Testis (tissue), 5 donors: ENCODE measurements at places on chromosomes 13 and 19. TPM values are rescaled to one million over a fixed set of nuclear protein-coding genes. Genes with fewer than 3 reads are reported as not detected.

GRCh38 chr13:28819046-28819730 lies 951 bp upstream of the MTUS2 start:
- no peak for DNase-seq
- H3K4me1 ChIP-seq: peaks cover 4% of the 10 kb centered on the region
- H3K27me3 ChIP-seq: no peaks in the 10 kb centered on the region

DNA sequence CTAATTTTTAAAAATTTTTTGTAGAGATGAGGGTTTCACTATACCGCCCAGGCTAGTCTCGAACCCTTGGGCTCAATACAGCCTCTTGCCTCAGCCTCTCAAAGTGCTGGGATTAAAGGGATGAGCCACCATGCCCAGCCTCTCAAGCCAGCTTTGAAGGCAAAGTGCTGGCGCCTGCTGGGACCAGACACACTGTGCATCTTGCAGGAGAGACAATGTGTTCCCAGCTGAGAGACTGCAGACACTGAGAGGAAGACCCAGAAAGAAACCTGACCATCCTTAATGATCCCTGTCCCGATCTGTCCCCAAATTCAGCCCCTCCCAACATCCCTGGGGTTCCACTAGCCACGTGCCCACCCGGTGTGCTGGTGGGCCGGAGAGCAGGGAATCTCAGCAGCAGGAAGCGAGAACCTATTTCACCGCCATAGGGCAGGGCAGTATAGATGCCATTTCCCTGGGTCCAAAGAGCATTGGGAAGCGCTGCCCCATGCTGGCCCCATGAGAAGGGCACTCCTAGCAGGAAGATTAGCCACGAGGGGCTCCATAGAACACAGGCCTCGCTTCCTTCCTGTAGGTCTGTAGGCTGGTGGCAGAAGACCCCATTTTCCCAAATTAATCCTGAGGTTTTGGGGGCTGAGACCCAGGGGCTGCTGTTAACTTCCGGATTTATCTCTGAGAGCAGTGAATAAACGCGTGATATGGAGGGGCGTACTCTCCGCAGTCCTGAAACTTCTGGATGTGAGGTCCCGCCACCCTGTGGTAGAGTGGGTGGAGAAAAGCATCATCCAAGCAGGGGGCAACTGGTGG lies 968 bp downstream of the RAVER1 start:
- no peaks in the 10 kb centered on the region for H3K27me3 ChIP-seq
- H3K4me1 ChIP-seq: peaks cover 20% of the 10 kb centered on the region
- no peak for DNase-seq

DNA sequence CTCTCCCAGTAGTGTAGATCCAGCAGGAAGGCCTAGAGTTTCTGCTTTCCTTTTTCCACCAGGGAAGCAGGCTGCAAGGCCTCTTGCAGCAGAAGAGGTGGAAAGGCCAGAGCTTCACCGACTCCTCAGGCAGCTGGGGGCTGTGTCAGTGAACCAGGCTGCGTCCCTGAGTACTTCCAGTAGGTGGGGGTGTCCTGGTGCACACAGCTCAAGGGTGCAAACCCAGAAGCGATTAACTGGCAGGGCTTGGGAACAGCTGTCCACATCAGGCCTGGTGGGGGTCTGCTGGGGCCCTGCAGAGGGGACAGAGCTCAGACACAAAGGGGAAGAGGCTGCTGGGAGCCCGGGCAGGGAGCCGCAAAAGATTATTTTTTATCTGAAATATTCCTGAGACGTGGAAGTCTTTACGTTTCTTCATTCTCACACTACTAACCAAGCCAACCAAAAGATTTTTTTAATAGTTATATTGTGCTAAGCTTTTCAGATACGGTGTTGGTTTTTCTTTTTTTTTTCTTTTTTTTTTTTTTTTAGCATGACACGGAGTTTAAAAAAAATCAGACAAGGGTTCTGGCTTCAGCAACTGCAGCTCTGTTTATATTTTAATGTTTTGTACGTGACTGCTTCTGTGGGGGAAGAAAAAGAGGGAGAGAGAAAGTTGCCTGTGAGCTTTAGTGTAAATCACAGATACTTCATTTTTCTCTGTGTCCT lies 11.0 kb downstream of the TSHZ3 start:
- no peak overlapping the region for H3K4me3 ChIP-seq
- no peaks in the 10 kb centered on the region for H3K36me3 ChIP-seq
- no peaks in the 10 kb centered on the region for H3K27me3 ChIP-seq
- peak; percentile 78 for DNase-seq
- peak overlapping the region; percentile 28 for H3K27ac ChIP-seq
- H3K4me1 ChIP-seq: peaks cover 11% of the 10 kb centered on the region

- no peak overlapping the region for H3K27ac ChIP-seq
- no peaks in the 10 kb centered on the region for H3K36me3 ChIP-seq
- H3K27me3 ChIP-seq: no peaks in the 10 kb centered on the region
- H3K4me3 ChIP-seq: no peak overlapping the region
Measured at GRCh38 chr19:19185853-19186740, 5.9 kb downstream of the BORCS8 start.

DNA sequence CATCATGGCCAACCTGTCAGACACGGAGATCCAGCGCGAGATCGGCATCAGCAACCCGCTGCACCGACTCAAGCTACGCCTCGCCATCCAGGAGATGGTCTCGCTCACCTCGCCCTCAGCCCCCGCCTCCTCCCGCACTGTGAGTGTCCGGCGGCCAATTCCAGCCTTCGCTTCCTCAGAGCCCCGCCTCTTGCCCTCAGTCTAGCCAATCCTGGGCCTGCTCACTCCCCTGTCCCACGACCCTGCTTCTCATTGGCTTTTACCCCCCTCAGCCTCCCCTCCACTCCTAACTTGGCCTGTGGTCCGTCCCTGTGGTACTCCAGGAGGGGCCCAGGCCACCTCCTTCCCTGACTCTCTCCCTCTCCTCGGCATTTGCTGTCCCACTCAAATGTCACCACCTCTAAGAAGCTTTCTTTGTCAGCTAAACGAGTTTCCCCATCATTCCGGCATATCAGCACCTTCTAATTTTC lies 12.3 kb downstream of the HRC start:
- no peaks in the 10 kb centered on the region for H3K27me3 ChIP-seq
- H3K4me1 ChIP-seq: peaks cover 9% of the 10 kb centered on the region

DNA sequence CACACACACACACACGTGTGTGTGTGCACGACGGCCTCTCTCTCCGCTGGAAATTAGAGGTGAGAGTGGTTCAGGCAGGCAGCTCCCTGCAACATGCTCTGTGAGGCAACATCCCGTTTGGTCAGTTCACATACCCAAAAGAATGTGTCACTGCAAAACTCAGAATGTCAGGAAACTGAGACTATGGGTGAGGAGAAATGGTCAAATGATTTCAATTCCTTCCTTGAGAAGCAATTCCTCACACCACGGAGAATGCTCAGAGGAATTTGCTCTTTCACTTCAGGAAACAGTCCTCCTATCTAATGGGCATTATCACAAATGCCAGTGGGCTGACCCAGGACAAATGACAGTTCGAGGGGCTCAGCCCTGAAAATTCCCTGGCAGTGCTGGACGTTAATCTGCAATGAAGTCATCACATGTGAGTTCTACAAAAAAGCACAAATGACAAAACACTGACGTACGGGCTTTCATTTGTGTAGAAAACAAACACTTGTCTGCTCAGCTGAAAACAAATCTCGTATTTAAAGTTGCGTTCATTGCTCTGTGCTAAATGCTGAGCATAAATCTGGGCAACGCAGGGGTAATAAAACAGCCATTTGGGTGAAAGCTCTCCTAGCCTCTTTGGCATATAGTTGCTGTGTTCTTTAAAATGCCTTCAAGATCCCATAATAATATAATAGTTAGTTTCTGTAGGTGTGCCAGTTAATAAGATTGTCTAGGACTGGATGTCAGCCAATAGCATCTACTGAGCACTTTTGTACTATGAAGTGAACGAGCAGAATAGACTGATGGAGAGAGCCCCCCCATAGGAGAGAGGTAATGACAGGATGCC lies 18.6 kb upstream of the LATS2 start:
- no peak overlapping the region for H3K4me3 ChIP-seq
- no peak overlapping the region for H3K27ac ChIP-seq
- DNase-seq: no peak
- H3K4me1 ChIP-seq: peaks cover 5% of the 10 kb centered on the region
- no peaks in the 10 kb centered on the region for H3K27me3 ChIP-seq
- no peaks in the 10 kb centered on the region for H3K36me3 ChIP-seq

DNA sequence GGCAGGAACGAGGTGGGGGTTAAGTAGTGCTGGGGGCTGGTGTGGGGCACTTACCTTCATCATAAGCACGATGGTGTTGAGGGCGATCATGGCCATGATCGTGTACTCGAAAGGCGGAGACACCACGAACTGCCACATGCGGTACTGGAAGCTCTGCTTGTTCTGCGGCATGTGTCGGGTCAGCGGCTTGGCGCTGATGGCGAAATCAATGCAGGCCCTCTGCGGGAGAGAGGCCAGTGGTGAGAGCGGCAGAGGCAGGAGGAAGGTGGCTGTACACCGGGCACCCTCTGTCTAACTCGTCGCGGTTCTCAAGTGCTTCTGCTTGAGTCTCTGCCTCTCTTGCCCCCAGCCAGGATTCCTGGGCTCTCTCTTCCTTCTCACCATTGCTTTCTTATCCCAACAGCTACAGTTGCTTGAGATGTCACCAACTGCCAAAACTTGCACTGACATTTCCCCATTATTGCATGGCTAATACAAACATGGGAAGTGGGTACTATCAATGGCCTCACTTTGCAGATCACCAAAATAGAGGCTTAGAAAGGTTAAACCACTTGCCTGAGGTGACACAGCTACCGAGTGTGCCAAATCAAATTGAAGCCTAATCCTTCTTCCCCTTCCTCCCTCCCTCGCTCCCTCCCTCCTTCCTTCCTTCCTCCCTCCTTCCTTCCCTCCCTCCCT lies 105.0 kb downstream of the IER2 start:
- no peaks in the 10 kb centered on the region for H3K36me3 ChIP-seq
- DNase-seq: no peak
- no peak overlapping the region for H3K27ac ChIP-seq
- H3K4me3 ChIP-seq: no peak overlapping the region
- H3K4me1 ChIP-seq: no peaks in the 10 kb centered on the region
- H3K27me3 ChIP-seq: no peaks in the 10 kb centered on the region

GRCh38 chr13:112434937-112435523 lies 58.9 kb downstream of the SPACA7 start:
- DNase-seq: no peak
- no peak overlapping the region for H3K4me3 ChIP-seq
- no peaks in the 10 kb centered on the region for H3K36me3 ChIP-seq
- H3K27ac ChIP-seq: no peak overlapping the region
- no peaks in the 10 kb centered on the region for H3K4me1 ChIP-seq

DNA sequence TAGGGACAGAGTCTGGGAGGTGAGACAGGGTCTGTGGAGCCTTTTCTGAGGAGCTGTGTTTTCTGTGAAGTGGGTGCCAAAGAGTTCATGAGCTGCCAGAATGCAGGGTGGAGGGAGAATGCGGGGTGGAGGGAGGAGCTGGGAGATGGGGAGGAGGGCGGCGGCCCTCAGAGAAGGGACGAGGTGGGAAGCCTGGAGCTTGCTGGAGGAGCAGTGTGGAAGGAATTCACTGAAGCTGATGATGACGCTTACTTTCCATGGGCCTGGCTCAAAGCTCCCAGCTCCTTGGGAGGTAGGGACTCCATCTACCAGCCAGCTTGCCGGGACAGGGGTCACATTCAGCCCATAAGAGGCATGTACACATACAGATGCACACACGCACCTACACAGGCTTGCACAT lies 62.5 kb downstream of the MCF2L start:
- H3K4me1 ChIP-seq: no peaks in the 10 kb centered on the region
- H3K4me3 ChIP-seq: no peak overlapping the region
- H3K36me3 ChIP-seq: no peaks in the 10 kb centered on the region
- no peak for DNase-seq

DNA sequence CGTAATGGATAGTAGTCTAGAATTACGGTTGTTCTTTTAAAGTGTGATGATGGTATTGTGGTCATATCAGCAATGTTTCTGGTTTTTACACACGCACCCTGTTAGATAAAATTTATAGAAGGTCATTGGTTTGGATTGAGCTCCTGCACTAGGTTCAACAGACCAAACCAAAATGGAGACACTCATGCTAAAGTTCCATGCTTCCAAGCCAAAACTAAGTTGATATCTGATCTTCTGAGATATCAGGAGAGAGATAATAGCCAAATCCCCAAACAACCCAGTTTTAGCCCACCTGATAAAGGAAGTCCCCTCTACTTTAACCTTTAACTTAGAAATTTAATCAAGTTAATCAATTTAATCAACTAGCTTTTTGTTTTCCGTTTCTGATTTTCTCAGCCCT lies 1.2 kb downstream of the NOSIP start:
- no peak for DNase-seq
- H3K36me3 ChIP-seq: no peaks in the 10 kb centered on the region
- peaks cover 8% of the 10 kb centered on the region for H3K4me1 ChIP-seq
- no peak overlapping the region for H3K4me3 ChIP-seq
- H3K27ac ChIP-seq: no peak overlapping the region

- peak; percentile 92 for DNase-seq
- peaks cover 85% of the 10 kb centered on the region for H3K4me1 ChIP-seq
- peak overlapping the region; percentile 57 for H3K4me3 ChIP-seq
- H3K27ac ChIP-seq: peak overlapping the region; percentile 81
Measured at GRCh38 chr19:13060964-13061927, 41.4 kb downstream of the LYL1 start.

DNA sequence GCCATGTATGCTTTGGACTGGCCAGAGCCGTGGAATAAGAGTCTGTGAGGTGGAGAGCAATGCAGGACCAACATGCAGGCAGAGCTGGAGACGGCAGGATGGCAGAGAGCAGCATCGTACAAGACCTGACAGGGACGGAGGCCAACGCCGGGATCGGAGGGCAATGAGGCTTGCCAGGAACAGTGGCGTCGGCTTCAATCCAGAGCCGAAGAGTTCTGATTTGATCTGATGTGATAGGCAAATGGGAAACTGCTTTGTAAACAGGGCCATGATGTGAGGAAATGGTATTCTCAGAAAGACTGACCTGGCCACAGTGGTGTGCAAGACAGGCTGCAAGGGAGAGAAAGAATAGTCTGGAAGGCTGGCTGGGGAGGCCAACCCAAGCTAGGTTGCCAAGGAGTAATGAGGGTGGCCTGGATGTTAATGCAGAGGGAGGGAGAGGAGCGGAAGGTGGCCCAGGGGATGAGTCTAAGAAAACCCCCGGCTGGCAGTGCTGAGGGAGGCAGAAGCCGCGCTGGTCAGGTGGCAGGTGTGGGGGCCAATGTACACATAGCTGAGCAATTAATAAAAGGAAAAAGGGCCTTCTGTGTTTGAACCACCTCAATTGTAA lies 26.7 kb downstream of the RCBTB2 start:
- no peaks in the 10 kb centered on the region for H3K4me1 ChIP-seq
- H3K27me3 ChIP-seq: no peaks in the 10 kb centered on the region
- peak overlapping the region; percentile 58 for H3K27ac ChIP-seq
- H3K36me3 ChIP-seq: peaks cover 3% of the 10 kb centered on the region
- no peak overlapping the region for H3K4me3 ChIP-seq

- no peaks in the 10 kb centered on the region for H3K4me1 ChIP-seq
- H3K27ac ChIP-seq: no peak overlapping the region
- no peaks in the 10 kb centered on the region for H3K27me3 ChIP-seq
- H3K36me3 ChIP-seq: no peaks in the 10 kb centered on the region
Measured at GRCh38 chr13:36639610-36640009, 34.2 kb upstream of the SERTM1 start.

GRCh38 chr19:48989701-48990291 lies 3.3 kb downstream of the GYS1 start:
- H3K4me3 ChIP-seq: no peak overlapping the region
- DNase-seq: no peak
- H3K36me3 ChIP-seq: no peaks in the 10 kb centered on the region
- no peaks in the 10 kb centered on the region for H3K27me3 ChIP-seq
- no peak overlapping the region for H3K27ac ChIP-seq
- H3K4me1 ChIP-seq: peaks cover 30% of the 10 kb centered on the region

GRCh38 chr13:53873558-53873957 lies 844.9 kb downstream of the OLFM4 start:
- peak; percentile 73 for DNase-seq
- H3K4me1 ChIP-seq: peaks cover 3% of the 10 kb centered on the region
- no peaks in the 10 kb centered on the region for H3K27me3 ChIP-seq
- no peaks in the 10 kb centered on the region for H3K36me3 ChIP-seq

TNNT1 gene
- total RNA-seq: 13.0 TPM

ETV2 gene
- total RNA-seq: 14.4 TPM

DIRAS1 gene
- 22.5 TPM for total RNA-seq

SBK3 gene
- 0.81 TPM for total RNA-seq

INTS6 gene
- 132 TPM for total RNA-seq

CA11 gene
- 6.8 TPM for total RNA-seq
